Lower lobe of right lung (tissue), 2 donors: ENCODE measurements at places on chromosomes 2 and 18. TPM values are rescaled to one million over a fixed set of nuclear protein-coding genes. Genes with fewer than 3 reads are reported as not detected.
A peak's percentile ranks its signal among the peaks of the same experiment; 100 is the strongest.

DNA sequence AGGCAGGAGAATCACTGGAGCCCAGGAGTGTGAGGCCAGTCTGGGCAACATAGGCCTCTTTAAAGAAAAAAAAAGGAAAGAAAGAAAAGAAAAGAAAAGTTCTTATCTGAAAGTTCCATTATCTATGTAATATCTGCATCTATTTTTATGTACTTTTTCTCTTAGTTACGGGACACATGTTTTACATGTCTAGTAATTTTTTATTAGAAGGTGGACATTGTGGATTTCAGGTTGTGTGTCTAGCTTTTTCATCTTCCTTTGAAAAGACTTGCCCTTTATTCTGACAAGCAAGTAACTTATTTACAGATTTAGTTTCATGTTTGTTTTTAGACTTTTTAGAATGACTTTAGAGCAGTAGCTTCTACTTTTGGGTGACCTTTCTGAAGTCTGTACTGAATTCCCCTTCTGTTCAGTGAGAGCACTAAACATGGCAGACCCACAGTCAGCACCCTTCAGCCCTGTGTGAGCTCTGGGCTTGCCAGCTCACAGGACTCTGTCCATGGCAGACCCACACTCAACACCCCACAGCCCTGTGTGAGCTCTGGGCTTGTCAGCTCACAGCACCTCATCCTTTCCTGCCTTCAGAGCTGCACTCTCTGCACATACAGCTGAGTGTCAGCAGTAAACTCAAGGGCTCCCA, 17.5 kb downstream of the TRAPPC12 start:
- DNase-seq = no peak

- no peak for DNase-seq
These were observed 423.2 kb upstream of the CRIM1 start for GRCh38 chr2:35932276-35932963.

- no peak for DNase-seq
These were observed 256.7 kb downstream of the HAUS1 start for GRCh38 chr18:46360866-46361265.

GRCh38 chr2:144048631-144049060, 471.3 kb downstream of the ZEB2 start:
- DNase-seq = no peak

Gene STPG4
- 0.77 TPM for total RNA-seq

Gene SMAD7
- 63.4 TPM for total RNA-seq

DNA sequence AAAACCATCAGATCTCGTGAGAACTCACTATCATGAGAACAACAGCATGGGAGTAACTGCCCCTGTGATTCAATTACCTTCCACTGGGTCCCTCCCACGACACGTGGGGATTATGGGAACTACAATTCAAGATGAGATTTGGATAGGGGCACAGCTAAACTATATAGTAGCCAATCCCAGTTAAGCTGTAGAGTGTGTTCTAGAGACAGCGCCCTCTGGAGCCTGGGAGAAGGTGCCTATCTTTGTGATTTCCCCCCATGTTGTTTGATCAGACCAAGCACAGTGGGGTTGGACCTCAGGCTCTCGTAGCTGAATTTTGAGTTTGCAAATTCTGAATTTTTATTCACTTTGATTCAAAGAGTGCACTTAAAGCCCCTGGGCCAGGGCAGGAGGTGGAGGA, 108.2 kb upstream of the TWIST2 start:
- no peak for DNase-seq

GRCh38 chr2:95362486-95362885, 40.0 kb upstream of the FAHD2A start:
- peak; percentile 6 for DNase-seq

Gene CTAGE1
- not detected for total RNA-seq

- DNase-seq = no peak
These were observed 261.4 kb downstream of the CYP26B1 start for GRCh38 chr2:71886241-71886640.

DNA sequence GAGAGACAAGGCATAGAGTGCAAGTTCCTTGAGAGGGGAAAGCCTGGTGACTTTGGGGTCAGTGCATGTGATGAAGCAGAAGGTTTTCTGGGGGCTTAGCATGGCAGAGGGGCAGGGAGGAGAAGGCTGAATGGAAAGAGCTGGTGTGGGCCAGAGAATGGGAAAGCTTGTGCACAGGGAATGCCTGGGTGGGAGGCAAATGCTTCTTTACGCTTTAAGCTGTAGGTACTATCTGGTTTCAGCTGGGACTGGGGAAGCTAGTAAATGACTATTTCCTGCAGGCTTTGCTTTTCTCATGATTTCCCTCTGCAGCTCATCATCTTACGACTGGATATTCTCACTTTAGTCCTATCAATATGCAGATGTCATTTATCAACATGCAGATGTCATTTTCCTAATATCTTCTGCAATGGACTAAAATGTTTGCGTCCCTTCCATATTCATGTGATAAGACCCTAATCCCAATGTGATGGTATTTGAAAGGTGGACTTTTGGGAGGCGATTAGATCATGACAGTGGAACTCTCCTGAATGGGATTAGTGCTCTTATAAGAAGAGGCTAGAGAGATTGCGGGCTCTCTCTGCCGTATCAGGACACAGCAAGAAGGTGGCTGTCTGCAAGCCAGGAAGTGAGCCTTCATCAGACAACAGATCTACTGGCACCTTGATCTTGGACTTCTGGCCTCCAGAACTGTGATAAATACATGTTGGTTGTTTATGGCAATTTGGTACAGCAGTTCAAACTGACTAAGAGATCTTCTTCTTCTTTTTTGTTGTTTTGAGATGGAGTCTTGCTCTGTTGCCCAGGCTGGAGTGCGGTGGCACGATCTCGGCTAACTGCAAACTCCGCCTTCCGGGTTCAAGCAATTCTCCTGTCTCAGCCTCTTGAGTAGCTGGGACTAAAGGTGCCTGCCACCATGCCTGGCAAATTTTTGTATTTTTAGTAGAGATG, 50.1 kb downstream of the MYCN start:
- DNase-seq = no peak

Gene MEP1B
- not detected for total RNA-seq

Gene DNAH7
- total RNA-seq = 9.2 TPM

Gene GCFC2
- 12.7 TPM for total RNA-seq

Gene ACMSD
- not detected for total RNA-seq

Gene TCF23
- total RNA-seq = 1.2 TPM

DNA sequence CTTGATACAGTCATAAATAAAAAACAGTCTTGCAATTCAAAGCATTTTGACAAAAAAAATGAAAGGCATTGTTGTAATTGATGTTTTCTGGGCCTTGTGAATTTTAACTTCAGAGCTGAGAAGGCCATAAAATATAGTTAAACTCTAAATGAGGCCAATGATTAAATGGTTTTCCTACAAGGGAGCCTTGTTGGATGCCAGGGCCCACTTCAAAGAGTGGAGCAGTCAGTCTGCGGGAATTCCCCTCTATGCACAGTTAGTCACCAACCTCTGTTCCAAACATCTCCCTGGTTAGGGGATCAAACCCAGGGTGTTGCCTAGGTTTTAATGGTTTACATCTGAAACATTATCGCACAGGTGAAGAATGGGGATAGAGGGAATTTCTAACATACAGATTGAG, 143.4 kb downstream of the NCKAP5 start:
- DNase-seq = no peak

DNA sequence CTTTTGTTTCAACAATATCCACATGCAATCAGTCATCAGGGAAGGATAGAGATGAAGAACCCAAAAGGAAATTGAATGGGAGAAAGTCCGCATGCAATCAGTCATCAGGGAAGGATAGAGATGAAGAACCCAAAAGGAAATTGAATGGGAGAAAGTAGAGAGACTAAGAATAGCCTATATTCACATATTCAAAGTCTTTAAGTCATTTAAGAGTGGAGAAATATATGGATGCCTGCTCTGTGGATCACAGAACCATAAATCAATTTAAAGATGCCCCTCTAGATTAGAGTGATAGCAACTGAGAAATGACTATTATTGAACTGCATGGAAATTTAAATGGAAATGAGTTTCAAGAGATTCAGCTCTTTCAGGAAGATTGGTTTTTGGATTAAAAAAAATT, 90.0 kb upstream of the LPIN2 start:
- DNase-seq = no peak

DNA sequence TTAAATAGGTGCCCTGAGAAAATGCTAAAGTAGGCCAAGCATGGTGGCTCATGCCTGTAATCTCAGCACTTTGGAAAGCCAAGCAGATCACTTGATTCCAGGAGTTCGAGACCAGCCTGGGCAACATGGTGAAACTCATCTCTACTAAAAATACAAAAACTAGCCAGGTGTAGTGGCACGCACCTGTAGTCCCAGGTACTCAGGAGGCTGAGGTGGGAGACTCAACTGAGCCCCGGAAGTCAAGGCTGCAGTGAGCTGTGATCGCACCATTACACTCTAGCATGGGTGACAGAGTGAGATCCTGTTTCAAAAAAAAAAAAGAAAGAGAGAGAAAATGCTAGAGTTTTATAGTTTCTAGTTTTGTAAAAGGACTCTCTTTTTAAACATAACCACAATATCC, 12.0 kb downstream of the ANKRD44 start:
- no peak for DNase-seq

GRCh38 chr2:156864325-156864724, 393.2 kb upstream of the GALNT5 start:
- no peak for DNase-seq
